Aorta (tissue), 5 donors: ENCODE measurements at places on chromosomes 3 and 15. TPM values are rescaled to one million over a fixed set of nuclear protein-coding genes. Genes with fewer than 3 reads are reported as not detected.

DNA sequence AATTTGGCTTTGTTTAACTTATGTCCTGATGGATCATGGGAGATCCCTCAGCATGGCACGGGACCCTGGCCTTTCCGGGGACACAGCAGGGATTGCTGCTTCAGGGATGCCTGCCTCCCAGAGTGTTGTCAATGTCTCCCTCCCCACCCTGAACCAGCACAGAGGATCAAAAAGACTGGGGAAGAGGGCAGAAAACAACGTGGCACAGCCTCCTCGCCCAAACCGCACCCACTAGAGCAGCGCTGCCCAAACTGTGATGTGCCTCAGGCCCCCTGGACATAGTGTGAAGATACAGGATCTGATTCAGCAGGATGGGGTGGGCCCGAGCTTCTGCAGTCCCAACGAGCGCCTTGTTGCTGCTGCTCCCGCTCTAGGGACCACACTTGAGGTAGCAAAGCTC is 34.5 kb downstream of the SLC6A20 start:
- no peaks in the 10 kb centered on the region for H3K4me1 ChIP-seq
- H3K4me3 ChIP-seq: no peak overlapping the region
- no peaks in the 10 kb centered on the region for H3K27me3 ChIP-seq
- no peak for DNase-seq

GRCh38 chr3:160768031-160768430 is 12.0 kb downstream of the PPM1L start:
- no peaks in the 10 kb centered on the region for H3K36me3 ChIP-seq
- no peak overlapping the region for H3K27ac ChIP-seq
- no peaks in the 10 kb centered on the region for H3K4me1 ChIP-seq
- no peak for DNase-seq

DNA sequence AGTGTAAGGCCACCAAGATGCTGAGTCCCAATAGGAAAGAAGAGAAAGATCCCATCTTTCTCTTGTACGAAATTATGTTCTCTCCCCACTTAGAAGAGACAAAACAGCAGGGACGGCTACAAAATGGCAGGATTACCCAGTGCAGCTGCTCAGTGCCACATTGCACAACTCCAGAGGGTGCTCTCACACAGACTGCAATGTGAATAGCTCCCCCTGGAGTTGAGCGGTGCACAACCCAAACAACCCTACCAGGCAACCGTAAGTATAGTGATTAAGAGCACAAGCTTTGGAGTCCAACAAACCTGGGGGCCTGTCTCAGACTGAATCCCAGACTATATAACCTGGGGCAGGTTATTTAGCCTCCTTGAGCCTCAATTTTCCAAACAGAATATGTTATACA is 3.1 kb upstream of the BHLHE40 start:
- H3K4me1 ChIP-seq: no peaks in the 10 kb centered on the region
- no peak overlapping the region for H3K4me3 ChIP-seq
- H3K27ac ChIP-seq: no peak overlapping the region
- peak; percentile 72 for DNase-seq

GRCh38 chr3:72533591-72534473 is 314.4 kb downstream of the SHQ1 start:
- no peaks in the 10 kb centered on the region for H3K4me1 ChIP-seq
- H3K27ac ChIP-seq: no peak overlapping the region
- no peaks in the 10 kb centered on the region for H3K36me3 ChIP-seq
- peak; percentile 52 for DNase-seq
- H3K27me3 ChIP-seq: no peaks in the 10 kb centered on the region
- no peak overlapping the region for H3K4me3 ChIP-seq

DNA sequence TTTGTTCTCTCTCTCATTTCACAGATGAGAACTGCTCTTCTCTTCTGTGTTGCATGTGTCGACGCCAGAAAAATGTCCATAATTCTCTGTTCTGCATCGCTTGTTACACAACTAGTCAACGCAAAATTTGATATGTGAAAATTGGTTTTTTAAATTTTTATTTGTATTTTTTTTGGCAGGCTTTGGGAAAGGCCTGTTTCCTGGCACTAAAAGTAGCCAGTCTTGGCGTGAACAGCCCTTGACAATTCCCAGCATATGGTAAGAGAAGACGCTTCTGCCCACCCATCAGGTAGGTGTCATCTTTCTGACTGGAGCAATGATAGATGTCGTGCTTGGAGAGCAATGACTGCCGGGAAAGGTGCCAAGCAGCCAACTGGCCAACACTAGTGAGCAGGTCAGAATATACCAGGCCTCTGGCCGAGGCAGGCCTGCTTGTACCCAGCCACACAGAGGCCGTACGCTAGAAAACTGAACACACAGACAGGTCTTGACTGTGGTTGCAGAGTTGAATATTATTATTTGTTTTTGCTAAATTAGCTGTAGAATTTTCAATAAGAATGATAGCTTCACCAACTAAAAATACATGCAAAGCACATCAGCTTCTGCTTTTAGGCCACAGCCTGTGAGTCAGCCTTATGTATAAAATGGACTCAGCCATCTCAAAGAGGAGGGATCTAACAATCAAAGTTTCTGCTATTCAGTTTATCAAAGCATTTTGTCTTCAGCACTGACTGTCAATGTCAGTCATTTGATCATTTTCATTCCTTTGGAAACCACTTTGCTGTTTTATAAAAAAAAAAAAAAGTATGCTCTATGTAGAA is 837.5 kb downstream of the MCTP2 start:
- H3K27ac ChIP-seq: peak overlapping the region; percentile 81
- H3K36me3 ChIP-seq: no peaks in the 10 kb centered on the region
- peaks cover 4% of the 10 kb centered on the region for H3K4me1 ChIP-seq
- DNase-seq: no peak
- H3K4me3 ChIP-seq: no peak overlapping the region

GRCh38 chr3:51271172-51271571 is 113.9 kb upstream of the MANF start:
- no peak overlapping the region for H3K4me3 ChIP-seq
- H3K4me1 ChIP-seq: no peaks in the 10 kb centered on the region
- no peaks in the 10 kb centered on the region for H3K27me3 ChIP-seq
- no peak overlapping the region for H3K27ac ChIP-seq

DNA sequence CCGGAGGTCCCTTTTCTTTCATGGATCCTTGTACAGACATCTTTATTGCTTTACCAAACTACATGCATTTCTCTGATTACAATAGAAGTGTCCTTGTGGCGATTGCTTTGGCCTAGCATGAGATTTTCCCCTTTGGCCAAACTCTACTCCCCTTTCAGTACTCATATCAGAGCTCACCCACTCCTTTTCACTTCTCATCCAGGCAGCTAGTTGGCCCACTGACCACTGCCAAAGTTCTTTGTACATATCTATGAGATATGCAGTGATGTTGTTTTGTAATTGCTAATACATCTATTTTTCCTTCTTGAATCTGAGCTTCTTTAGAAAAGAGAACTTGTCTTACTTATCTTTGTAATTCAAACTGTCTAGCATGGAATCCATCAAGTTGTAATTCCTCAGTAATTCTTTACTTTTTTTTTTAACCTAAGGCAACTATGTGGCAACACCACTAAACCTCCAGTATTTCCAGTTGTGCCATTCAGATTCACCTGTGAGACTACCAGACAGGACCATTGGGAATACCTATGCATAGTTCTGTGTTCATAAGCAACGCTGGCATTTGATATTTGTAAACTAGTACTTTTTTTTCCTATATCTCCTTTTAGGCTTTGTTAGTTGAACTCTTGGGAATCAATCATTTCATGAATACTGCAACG is 39.2 kb downstream of the AADACL2 start:
- no peak for DNase-seq
- no peaks in the 10 kb centered on the region for H3K27me3 ChIP-seq
- H3K36me3 ChIP-seq: no peaks in the 10 kb centered on the region
- H3K27ac ChIP-seq: no peak overlapping the region
- no peak overlapping the region for H3K4me3 ChIP-seq
- peaks cover 3% of the 10 kb centered on the region for H3K4me1 ChIP-seq

- DNase-seq: peak; percentile 64
- H3K27me3 ChIP-seq: no peaks in the 10 kb centered on the region
- no peaks in the 10 kb centered on the region for H3K36me3 ChIP-seq
- H3K4me3 ChIP-seq: no peak overlapping the region
- H3K4me1 ChIP-seq: peaks cover 3% of the 10 kb centered on the region
- no peak overlapping the region for H3K27ac ChIP-seq
These were observed 1.1 kb downstream of the PLSCR2 start for GRCh38 chr3:146468234-146468633.

DNA sequence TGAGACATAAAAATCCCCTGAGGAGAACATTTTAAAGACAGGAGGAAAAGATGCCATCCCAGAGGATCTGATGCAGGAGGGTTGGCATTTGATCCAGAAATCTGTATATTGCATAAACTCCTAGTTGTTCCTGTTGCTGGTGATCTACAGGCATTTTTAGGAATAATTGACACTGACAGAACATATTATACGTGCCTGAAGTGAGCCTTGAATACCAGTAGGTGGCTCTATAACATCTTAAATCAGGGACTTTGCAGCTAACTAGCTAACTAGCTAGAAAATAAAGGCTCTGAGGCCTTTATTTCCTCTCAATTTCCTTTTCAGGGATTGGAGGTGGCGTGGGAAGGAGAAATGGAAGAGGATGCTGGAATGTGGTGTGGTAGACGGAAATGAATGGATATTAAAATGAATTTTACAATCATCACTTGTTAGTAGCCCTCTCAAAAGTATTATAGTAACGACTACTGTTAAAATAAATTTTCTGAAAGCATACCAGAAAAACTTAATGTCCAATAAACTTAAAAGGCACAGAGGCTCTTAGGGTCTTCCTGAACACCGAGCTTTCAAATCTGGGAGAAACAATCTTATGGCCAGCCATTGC is 73.8 kb upstream of the ZBED2 start:
- H3K4me3 ChIP-seq: no peak overlapping the region
- no peak for DNase-seq
- no peaks in the 10 kb centered on the region for H3K36me3 ChIP-seq

DNA sequence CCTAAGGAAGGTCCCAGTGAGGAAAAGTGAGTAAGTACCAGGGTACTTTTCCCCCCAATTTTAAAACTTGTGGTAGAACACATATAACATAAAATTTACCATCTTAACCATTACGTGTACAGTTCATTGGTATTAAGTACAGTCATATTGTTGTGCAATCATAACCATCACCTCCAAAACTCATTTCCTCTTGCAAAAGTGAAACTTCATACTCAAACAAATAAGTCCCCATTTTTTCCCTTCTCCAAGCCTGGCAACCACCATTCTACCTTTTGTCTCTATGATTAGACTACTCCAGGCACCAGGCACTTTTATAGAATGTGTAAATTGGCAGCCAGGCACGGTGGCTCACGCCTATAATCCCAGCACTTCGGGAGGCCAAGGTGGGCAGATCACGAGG is 12.2 kb downstream of the PRC1 start:
- peaks cover 10% of the 10 kb centered on the region for H3K36me3 ChIP-seq
- H3K27ac ChIP-seq: no peak overlapping the region
- no peaks in the 10 kb centered on the region for H3K27me3 ChIP-seq
- no peak for DNase-seq
- no peak overlapping the region for H3K4me3 ChIP-seq
- H3K4me1 ChIP-seq: no peaks in the 10 kb centered on the region

DNA sequence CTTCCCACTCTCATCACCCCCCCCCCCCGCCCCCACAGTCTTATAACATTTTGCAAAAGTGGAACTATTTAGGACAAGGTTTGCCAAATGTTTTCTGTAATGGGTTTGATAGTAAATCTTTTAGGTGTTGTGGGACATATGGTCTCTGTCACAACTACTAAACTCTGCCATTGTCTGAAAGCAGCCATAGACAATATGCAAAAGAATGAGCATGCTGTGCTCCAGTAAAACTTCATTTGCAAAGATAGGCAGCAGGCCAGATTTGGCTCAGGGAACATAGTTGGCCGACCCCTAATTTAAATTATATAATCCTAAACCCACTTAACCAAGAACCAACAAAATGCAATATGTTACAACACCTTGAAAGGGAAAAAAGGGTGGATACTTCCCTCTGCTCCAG is 46.4 kb downstream of the TIPARP start:
- H3K36me3 ChIP-seq: no peaks in the 10 kb centered on the region
- H3K27ac ChIP-seq: no peak overlapping the region
- no peak overlapping the region for H3K4me3 ChIP-seq
- H3K27me3 ChIP-seq: no peaks in the 10 kb centered on the region

GRCh38 chr3:183536238-183536880 is 19.1 kb downstream of the KLHL6 start:
- H3K27ac ChIP-seq: no peak overlapping the region
- H3K4me3 ChIP-seq: no peak overlapping the region
- H3K4me1 ChIP-seq: no peaks in the 10 kb centered on the region
- H3K36me3 ChIP-seq: no peaks in the 10 kb centered on the region
- H3K27me3 ChIP-seq: no peaks in the 10 kb centered on the region
- no peak for DNase-seq

GRCh38 chr15:80367094-80367493 is 37.1 kb upstream of the ARNT2 start:
- H3K27ac ChIP-seq: no peak overlapping the region
- H3K4me1 ChIP-seq: no peaks in the 10 kb centered on the region
- H3K4me3 ChIP-seq: no peak overlapping the region
- no peaks in the 10 kb centered on the region for H3K36me3 ChIP-seq
- no peak for DNase-seq
- H3K27me3 ChIP-seq: no peaks in the 10 kb centered on the region

- no peak overlapping the region for H3K27ac ChIP-seq
- H3K27me3 ChIP-seq: no peaks in the 10 kb centered on the region
- DNase-seq: no peak
- H3K4me3 ChIP-seq: no peak overlapping the region
These were observed 50.2 kb upstream of the PRR20G start for GRCh38 chr3:127337911-127338531.

DNA sequence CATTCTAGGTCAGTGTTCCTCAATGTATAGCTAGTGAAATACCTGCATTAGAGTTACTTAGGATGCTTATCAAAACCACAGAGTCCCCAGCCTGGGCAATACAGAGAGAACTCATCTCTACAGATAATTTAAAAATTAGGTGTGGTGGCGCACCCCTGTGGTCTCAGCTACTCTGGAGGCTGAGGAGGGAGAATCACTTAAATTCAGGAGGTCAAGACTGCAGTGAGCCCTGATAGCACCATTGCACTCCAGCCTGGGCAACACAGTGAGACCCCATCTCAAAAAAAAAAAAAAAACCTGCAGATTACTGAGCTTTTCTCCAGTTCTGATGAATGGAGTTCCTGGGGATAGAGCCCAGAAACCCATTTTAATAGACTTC is 10.1 kb upstream of the MINDY2 start:
- H3K4me1 ChIP-seq: no peaks in the 10 kb centered on the region
- H3K36me3 ChIP-seq: no peaks in the 10 kb centered on the region
- H3K27ac ChIP-seq: no peak overlapping the region
- DNase-seq: no peak

The TM4SF18 gene
- polyA plus RNA-seq: not detected

The CKMT1B gene
- 0.05 TPM for polyA plus RNA-seq

The FBXW12 gene
- polyA plus RNA-seq: not detected

The GADL1 gene
- polyA plus RNA-seq: 0.10 TPM

The GOLGA8S gene
- polyA plus RNA-seq: 0.26 TPM

The SNURF gene
- 5.5 TPM for polyA plus RNA-seq

The CHRM5 gene
- polyA plus RNA-seq: not detected

The STAC gene
- polyA plus RNA-seq: 11.5 TPM

The PLSCR5 gene
- not detected for polyA plus RNA-seq

The TIGIT gene
- 0.15 TPM for polyA plus RNA-seq

The ALDH1L1 gene
- polyA plus RNA-seq: 14.4 TPM
